GM04503 (cell line): ENCODE measurements at places on chromosomes 5 and 9.

- DNase-seq: no peak
Observed at GRCh38 chr9:97935276-97935675, 2.7 kb downstream of the HEMGN start.

GRCh38 chr5:172683645-172684471 lies 42.8 kb downstream of the NEURL1B start:
- DNase-seq: no peak

DNA sequence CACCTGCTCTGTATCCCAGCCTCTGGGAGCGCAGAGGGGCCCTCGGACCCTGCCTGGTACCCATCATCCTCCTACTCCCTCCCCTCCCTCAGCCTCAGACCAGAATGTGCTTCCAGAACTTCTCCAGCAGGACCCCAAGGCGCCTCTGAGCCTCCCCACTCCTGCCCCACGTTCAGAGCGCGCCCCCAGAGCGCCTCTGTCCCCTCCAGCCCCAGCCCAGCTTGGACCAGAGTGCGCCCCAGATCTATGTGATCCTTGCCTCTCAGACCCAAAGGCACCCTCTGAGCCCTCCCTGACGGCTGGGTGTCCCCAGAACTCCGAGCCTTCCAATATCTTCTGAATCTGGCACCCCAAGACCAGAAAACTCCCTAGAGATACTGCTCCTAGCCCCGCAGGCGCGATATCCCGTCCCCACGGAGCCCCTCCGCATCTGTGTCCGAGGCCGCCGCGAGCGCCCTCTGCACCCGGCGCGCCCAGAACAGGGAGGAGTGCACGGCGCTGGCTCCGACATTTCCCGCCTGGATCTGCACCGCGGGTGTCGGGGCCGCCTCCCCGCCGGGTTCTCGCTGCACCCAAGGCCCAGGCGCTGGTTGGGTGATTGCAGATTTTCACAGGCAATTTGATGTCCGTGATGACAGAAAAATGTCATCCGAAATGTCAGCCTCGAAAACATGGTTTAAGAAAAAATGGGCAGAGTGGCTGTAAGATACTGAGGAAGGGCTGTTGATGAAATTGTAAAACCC lies 522 bp downstream of the BHMT start:
- no peak for DNase-seq

DNA sequence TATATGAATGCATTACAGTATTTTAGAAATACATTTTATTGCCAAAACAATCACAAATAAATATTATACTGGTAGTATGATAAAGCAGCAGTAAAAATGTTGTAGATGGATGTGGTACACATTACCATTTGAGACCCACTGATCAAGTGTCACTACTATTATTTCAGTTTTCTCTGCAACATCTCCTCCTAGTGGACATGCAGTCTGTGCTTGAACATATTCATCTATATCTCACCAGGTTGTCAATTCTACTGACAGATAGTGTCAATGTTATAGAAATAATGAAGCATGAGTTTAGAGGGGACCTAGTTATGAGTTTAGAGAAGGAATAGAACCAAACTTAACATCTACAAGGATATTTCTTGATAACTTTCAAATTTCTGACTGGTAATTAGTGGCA lies 39.2 kb upstream of the ELOVL7 start:
- no peak for DNase-seq

GRCh38 chr5:91007780-91008402 lies 375.2 kb downstream of the ARRDC3 start:
- DNase-seq: no peak

- DNase-seq: no peak
Observed at GRCh38 chr5:6749026-6749716, 35.9 kb downstream of the TENT4A start.

DNA sequence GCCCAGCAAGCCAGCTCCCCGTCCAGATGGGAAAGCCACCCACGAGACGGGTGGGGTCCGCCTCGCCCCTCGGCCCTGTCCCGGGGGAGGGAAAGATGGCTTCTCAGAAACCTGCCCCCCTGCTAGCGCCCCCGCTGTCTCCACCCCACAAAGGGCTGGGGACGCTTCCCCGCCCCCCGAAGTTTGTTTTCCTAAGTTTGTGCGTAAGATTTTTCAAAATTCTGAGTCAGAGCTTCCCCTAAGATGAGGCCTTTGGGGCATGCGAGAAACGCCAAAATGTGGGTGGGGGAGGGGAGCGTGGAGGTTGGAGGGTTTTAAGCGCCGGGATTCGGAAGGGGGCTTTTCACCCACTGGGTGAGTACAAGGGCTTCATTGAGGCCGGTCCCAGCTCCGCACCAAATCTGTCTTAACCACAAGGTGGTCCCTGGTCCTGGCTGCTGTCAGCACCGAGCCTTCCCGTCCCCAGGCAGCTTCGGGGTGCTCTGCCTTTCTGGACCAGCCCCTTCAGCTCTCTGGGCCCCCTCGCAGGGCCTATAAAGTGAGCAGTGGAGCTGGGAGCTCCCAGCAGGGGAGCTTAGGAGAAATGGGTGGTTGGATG lies 32.3 kb downstream of the PRRX2 start:
- DNase-seq: no peak

- DNase-seq: no peak
Observed at GRCh38 chr5:125338440-125339174, 592.2 kb upstream of the ZNF608 start.

DNA sequence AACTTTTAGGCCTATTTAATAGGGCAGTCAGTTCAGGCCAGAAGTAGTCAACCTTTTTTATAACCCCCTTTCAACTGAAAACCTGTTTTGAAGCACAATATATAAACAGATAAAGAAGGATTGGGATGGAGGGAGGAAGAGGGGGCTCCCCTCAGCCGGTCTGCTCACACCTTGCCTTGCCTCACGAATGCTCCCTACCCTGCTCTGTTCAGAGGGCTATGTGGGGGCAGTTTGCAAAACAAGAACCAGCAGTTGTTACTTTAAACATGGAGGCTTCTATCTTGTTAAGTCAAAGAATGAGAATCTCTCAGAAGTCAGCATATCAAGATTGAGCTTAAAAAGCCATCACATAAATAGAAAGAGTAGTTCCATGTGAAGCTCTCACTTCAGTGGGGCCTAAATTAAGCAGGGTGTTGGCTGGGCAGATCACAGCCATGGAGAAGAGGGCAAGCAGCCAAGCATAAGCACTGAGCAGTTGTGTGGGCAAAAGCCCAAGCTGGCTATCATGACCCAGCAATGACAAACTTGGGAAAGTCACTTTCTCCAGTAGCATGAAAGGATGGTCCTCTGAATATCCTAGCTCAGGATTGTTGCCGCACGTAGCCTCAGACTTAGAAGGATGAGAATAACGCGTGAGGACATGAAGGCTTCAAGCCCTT lies 70.6 kb downstream of the ALDH1A1 start:
- DNase-seq: no peak

- no peak for DNase-seq
Observed at GRCh38 chr5:10505517-10506095, 58.3 kb upstream of the ANKRD33B start.

GRCh38 chr9:89993678-89994630 lies 389.1 kb downstream of the GADD45G start:
- no peak for DNase-seq

DNA sequence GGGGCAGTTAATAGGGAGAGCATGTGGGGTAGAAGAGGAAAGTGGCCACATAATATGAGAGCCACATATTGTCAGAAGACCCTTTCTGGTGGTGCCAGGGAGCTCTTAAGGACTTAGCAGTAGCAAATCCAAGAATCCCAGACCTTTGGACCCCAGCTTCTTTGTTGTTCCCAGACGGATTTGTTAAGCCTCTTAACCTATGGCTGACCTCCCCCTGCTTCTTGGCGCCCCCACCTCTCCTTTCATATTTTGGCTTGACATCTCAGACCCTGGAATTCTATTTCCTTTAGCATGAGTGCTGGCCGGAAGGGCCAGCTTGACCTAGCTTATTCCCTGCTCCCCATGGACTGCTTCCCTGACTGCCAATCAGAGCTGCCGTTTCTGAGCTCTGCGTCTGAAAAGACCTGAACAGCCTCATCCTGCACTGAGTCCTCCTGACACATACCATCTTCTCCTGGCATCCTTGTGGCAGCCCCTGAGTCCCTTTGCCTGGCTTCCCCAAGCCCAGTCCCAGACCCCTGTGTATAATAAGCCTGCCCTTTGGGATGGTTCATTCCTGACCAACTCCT lies 116.3 kb downstream of the PRKACG start:
- no peak for DNase-seq

GRCh38 chr5:113102121-113102531 lies 125.5 kb downstream of the DCP2 start:
- DNase-seq: no peak

DNA sequence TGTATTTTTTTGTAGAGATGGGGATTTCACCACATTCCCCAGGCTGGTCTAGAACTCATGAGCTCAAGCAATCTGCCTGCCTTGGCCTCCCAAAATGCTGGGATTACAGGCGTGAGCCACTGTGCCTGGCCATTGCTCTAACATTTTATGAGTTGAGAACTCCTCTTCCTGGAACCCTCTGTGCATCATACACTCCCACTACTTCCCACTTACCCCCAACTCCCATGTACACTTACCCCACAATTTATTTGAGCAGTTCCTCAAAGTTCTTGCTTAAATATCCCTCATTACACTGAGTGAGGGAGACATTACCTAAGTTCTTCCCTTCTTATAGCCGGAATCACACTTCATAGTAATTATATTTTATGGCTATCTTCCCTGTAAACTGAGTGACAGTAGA lies 42.9 kb upstream of the GALNT10 start:
- DNase-seq: no peak

GRCh38 chr5:170614065-170614490 lies 110.3 kb downstream of the KCNIP1 start:
- no peak for DNase-seq

GRCh38 chr5:159510282-159510681 lies 180.0 kb upstream of the IL12B start:
- peak; percentile 71 for DNase-seq

DNA sequence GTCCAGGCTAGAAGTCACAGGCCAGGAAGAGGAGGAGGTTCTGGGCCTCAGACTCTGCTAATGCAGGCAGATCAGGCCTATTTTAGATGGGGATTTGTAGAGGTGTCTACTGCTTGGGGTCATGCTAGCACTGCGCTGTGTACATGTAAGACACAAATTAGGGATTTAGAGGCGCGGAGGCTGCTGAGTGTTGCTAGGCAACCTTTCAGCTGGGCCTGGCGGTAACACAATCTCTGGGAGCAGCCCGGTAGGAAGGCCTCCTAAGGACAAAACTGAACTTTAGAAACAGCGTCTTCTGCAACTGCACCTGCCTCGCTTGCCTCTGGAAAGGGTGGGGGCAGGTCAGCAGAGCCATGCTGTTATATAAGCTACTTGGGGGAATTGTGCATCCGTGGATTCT lies 147.9 kb downstream of the MACROH2A1 start:
- DNase-seq: no peak

- DNase-seq: no peak
Observed at GRCh38 chr9:95005278-95006143, 279.0 kb downstream of the AOPEP start.

GRCh38 chr5:6322163-6322713 lies 56.1 kb downstream of the MED10 start:
- no peak for DNase-seq

GRCh38 chr9:3054017-3054586 lies 210.2 kb upstream of the PUM3 start:
- no peak for DNase-seq

GRCh38 chr9:120928015-120928482 lies 1.5 kb upstream of the TRAF1 start:
- no peak for DNase-seq

DNA sequence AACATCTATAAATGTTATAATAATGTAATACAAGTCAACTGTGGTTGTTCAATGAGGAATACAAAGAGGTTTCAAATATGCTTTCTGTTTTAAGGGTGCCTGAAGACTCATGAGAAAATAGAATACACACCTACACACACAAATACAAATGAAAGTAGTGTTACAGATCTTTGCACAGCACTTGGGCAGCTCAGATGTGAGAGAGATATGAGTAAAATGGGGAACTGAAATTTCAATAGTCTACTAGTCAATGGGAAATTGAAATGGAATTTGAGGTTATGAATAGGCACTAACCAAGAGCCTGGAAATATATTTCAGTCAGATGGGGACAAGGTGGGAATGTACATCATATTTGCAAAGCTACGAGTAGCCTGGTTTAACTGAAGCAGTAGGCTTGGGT lies 96.6 kb downstream of the ISL1 start:
- no peak for DNase-seq

DNA sequence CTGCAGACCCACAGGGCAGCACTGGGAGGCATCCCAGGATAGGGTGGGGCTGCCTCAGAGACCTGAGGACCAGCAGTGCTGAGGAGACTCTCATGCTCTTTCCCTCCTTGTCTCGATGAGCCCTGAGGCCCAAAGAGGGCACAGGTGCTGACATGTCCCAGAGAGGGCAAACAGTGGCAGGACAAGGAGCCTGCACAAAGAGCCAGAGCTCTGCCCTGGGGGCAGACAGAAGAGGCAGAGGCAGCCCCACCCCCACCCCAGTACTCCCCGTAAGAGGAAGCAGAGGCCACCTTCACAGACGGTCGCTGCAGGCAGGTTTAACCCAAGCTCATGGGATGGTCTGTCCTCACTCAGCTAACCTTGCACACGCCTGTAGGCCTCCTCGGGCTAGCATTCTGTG lies 29.4 kb upstream of the TTLL11 start:
- no peak for DNase-seq

GRCh38 chr9:96067600-96067999 lies 192.1 kb downstream of the ERCC6L2 start:
- DNase-seq: no peak

DNA sequence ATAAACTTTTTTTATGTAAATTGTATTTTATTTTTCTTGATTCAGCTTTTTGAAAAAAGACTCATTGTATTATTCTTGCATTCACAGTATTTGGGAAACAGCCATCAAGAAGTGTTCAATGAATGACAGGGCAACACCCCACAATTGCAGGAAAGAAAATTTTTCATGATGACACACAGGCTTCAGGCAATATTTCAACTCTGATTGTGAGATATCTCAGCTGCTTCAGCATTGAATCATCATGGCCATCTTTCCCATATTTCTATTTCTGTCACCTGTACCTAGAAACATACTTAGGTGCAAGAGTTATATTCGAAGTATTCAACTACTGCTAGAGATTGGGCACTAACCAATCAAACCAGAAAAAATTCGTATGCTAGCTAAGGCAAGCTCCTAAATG lies 446.0 kb downstream of the ISL1 start:
- no peak for DNase-seq

DNA sequence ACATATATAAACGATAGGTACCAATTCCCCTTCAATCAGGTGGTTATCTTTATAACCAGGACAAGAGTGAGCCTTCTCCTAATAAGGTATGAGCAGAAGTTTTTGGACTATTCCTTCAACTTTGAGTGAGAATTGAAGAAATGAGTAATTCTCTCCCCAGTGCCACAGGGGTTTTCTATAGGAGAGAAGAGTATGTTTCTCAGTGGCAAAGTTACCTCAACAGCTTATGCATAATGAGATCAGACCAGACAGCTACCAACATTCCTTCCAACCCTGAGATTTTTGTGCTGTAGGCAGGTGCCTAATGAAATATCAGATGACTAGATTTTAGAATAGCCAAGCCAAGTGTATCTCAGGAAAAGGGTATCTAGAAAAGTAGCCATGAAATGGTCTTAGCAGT lies 40.9 kb downstream of the ABLIM3 start:
- DNase-seq: no peak

GRCh38 chr9:37191403-37192089 lies 71.2 kb downstream of the ZCCHC7 start:
- DNase-seq: no peak

GRCh38 chr5:149643781-149644180 lies 62.5 kb downstream of the ARHGEF37 start:
- no peak for DNase-seq

- no peak for DNase-seq
Observed at GRCh38 chr5:177249761-177250537, 53.6 kb downstream of the RAB24 start.

GRCh38 chr9:77514886-77515711 lies 133.0 kb downstream of the GNA14 start:
- DNase-seq: peak; percentile 85
